ELR (cell line): ENCODE measurements at places on chromosomes 2 and 18.

- no peak for DNase-seq
These were observed 13.7 kb downstream of the TRAPPC8 start for GRCh38 chr18:31929273-31929672.

DNA sequence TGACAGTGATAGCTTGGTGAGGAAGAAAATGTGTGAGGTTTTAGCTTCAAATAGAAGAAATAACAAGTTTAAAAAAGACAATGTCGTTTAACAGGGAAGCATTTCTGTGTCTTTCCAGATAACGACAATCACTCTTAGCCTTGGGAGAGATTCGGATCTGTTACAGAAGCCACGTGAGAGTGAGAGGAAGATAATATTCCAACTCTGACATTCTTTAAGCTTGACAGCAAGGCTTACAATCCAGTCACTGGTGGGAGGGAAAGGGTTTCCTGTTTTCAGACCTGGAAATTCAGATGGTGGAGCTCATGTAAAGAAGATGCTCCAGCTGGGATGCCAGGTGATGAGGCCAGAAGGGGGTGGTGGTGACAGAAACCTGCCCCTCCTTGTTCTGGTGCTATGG is 30.8 kb downstream of the FBXO48 start:
- no peak for DNase-seq

GRCh38 chr2:172012677-172013391 is 13.1 kb downstream of the METAP1D start:
- DNase-seq: no peak

DNA sequence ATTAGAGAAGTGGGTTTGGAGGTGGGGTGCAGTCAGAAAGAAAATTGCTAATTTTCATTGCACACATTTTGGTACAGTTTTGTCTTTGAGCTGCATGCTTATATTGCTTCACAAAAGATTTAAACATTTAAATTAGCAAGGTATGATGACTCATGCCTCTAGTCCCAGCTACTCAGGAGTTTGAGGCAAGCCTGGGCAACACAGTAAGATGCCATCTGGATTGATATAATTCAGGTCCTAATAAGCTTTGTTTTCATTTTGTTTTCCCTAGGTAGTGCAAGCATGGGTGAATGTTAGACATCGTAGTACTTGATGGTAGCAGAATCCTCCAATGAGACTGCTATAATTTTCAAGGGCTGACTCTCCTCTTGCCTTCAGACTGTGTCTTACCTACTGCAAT is 396.7 kb upstream of the RGPD4 start:
- no peak for DNase-seq

DNA sequence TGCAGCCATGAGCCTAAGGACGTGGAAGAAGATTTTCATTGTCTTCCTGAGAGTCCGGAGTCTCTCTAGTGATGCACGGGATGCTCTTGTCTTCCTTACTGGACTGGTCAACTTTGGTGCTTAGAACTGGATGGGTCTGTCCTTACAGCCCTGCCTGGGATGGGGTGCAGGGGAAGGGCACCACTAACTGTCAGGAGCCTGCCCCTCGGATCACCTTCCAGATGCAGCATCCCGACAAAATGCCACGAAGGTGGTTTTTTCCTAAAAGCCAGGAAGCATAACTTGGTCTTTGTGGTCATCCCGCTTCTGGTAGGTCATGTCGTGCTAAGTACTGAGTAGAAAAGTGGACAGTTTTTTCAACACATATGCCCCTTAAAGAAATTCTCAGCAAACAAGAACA is 207.4 kb upstream of the TWIST2 start:
- no peak for DNase-seq

DNA sequence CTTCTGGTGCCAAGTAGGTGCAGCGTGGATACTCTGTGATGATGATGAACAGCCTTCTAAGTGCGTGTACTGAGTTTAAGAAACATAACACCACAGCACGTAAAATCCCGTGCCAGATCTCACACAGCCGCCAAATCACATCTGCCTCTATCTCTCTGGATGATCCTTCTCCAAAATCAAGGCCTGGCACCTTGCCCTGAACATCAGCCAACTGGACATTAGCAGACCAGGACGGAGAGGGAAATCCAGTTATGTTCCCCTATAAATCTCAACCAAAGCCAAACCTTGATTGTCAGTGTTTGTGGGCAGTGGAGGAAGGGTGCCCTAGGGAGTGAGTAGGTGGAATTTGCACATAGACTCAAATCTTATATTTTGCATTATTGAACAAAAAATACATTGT is 164.3 kb downstream of the MIB1 start:
- no peak for DNase-seq

DNA sequence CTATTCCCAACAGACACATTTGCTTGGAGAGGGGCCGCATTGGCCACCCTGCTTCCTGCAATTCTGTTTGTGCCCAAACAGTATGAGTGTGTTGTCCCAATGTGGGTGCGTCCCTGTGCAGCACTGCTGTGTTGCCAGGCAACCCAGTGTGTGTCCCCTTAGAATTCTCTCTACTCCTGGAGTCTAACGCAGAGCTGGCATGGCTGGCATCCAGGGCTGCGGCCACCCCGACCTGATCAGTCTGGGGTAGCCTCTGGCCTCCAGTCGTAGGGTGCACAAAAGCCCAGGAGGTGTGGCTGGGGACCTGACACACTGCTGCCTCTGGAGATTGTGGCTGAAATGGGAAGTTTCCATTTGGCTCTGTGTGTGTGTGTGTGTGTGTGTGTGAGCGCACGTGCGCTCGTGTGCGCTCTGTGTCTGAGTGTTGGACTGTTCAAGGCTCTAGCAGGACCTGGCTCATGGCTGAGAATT is 48.0 kb downstream of the TEX44 start:
- no peak for DNase-seq

GRCh38 chr2:171136024-171136423 is 24.7 kb downstream of the TLK1 start:
- no peak for DNase-seq

- DNase-seq: no peak
These were observed 57.7 kb downstream of the CIB4 start for GRCh38 chr2:26583381-26583911.

DNA sequence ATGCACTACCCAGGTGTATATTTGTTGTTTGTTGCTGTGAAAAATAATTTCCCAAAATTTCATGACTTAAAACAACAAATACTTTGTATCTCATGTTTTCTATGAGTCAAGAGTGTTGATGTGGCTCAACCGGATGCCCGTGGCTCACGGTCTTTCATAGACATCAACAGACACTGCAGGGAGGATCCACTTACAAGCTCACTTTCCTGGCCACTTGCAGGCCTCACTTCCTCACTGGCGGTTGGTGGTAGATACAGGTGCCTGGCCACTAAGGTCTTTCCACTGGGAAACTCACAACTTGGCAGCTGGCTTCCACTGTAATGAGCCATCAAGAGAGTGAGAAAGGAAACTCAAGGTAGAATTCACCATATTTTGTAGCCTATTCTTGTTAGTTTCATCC is 662.9 kb downstream of the IRS1 start:
- no peak for DNase-seq

GRCh38 chr2:236819275-236820002 is 249.8 kb downstream of the ACKR3 start:
- DNase-seq: no peak

- no peak for DNase-seq
These were observed 1.5 kb downstream of the DLX2 start for GRCh38 chr2:172100935-172101820.

DNA sequence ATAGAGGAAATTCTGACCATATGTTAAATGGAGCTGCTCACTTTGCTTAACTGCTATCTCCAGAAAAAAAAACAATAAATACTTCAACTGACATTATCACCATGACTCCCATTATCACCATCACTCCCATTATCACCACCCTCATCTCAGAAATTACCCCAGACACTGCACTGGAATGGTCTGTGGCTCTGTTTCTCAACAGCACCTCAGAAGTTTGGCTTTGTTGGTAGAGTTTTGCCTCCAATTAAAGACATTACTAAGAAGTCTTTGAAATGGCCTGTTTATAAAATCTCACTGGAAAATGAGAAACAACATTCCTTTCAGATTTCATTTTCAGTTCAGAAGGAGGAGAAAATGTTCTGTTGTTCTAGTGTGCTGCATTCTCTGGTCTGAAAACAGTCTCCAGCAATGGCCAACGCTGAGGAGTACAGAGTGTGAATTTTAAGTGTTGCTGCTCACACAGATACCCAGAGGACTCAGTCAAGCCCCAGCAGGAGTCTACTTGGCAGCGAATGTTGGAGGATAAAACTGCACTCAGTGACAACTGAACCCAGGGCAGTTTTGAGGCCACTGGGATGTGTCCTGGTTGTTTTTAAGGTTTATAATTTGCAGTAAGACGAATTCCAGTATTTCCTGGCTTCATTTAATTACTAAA is 364.5 kb upstream of the CDH2 start:
- DNase-seq: no peak

GRCh38 chr2:64814007-64814406 is 160.3 kb upstream of the SERTAD2 start:
- no peak for DNase-seq

DNA sequence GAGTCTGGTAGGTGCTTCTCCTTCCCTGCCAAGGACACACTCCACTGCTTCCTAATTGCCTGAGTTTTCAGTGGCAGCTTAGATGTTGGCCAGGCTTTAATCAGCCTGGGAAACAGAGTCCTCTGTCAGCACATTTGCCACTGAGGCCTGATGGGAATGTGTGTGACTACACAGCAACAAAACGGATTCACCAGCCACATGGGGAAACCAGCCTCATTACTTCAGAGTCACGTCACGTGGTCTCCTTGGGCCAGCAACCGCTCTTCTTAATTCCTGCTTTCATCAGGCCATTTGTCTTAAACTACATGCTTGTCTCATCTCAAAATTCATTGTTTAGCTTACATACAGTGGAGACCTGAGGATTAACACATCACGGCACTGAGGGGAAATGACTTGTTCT is 93.9 kb upstream of the LTBP1 start:
- DNase-seq: no peak

- no peak for DNase-seq
These were observed 85.8 kb upstream of the MSH6 start for GRCh38 chr2:47697000-47697601.

- DNase-seq: no peak
These were observed 88.3 kb downstream of the ATAD2B start for GRCh38 chr2:23838581-23838980.

- no peak for DNase-seq
These were observed 123.2 kb upstream of the IL1R2 start for GRCh38 chr2:101868525-101868924.

GRCh38 chr2:158755310-158756087 is 39.6 kb upstream of the DAPL1 start:
- DNase-seq: peak; percentile 18

DNA sequence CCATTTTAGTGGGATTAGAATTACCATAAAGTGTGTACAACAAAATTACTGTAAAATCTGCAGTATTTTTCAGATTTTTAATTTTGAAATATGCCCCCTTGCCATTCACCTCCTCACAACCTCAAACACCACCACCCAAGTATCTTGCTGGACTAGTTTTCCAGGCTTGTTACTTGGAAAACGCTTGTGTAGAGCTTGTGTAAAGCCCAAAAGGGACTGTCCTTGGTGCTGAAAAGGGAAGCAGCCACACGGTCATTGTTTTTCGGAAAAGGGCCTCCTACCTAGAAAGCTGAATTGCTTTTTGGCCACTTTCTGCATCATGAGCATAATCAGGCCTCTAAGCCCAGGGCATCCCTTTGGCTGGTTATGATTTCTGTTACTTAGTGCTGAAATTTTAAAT is 563.4 kb downstream of the LRRTM4 start:
- no peak for DNase-seq
